ENCODE measurements at places on chromosomes 5 and 9.

DNA sequence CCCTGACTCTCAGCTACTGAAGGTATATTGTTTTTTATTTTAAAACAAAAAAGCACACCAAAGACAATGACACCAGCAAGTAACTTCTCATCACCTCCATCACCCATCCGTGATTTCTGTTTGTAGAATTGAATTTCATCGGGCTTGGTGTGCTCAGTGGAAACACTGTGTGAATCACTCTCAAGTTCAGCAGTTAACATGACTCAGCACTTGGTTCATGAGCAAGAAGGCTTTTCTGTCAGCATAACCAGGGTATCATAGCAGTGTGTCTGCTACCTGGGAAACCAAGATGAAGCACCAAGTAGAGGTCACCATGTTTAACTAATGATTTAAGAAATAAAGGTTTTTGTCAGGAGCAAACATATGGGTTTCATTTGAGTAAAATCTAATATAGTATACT lies 123.7 kb downstream of the INSYN2B start:
- no peak for DNase-seq

DNA sequence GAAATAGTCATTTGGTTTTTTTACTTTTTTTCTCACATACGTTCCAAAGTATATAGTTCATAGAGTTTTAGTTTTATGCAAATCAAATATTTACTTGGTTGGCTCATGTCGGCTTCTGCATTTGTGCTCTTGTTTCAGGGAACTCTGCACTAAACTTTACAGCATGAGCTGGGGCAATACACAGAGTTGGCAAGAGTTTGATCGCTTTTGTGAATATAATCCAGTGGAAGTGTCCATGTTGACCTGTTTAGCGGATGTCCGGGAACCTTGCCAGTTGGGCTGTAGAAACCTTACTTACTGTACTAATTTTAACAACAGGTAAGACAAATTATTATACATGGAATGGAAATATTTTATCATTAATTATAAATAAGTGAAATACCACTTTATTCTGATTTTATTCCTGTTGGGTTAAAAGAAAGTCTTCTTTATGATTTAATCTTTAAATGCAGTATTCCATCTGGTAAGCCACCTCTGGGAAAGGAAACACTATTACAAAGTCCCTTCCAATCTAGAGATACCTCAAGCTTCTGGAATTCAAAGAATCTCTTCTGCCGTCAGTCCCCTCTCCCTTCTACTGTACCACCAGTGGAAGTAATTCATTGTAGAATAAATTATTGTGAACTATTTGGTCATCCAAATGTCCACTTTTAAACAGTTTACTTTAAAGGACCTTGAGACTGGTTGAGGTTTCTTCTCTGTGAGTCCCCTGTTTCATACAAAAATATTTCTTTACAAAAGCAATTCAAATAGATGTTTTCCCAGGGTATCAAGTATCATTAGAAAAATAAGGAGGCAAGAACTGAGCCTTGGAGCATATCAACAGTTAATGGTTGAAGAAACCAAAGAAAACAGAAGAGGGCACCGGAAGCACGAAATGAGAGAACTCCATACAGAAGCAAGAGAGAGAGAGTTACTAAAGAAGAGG lies 45.2 kb upstream of the GLIPR2 start:
- DNase-seq = no peak

GRCh38 chr5:180047667-180048066 lies 23.9 kb downstream of the RNF130 start:
- DNase-seq = no peak

- no peak for DNase-seq
These were observed 207.9 kb upstream of the CD180 start for GRCh38 chr5:67404256-67405100.

DNA sequence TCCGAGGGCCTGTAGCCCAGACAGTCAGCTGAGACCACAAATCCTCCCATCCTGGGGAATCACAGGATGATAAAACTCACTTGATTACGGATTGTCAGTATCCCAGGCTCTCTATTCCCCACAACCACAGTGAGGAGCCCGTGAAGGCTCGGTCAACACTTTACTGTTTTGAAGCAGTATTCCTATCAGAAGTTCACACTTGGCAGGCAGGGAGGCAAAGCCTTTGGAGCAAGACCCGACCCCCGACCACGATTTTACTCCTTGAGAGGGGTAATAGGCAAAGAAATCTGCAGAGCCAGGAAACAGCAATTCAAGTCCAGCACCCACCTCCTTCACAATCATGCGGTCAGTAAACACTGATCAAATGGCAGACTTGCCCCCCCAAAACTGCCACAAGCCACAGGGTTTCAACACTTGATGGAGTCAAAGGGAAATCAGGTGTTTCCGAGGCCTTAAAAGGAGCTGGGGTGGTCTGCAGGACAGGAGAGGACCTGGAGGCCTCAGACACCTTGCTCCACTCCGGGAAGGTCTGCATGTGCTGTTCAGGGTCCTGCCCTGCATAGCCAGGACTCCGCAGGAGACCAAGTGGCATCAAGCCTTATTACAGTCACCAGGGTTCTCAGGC lies 25.2 kb downstream of the BICD2 start:
- DNase-seq = no peak

- no peak for DNase-seq
These were observed 287.7 kb upstream of the DAP start for GRCh38 chr5:11048760-11049159.

- no peak for DNase-seq
These were observed 217.2 kb upstream of the HAPLN1 start for GRCh38 chr5:83937837-83938236.

- no peak for DNase-seq
These were observed 142.3 kb downstream of the SMARCA2 start for GRCh38 chr9:2157277-2158110.

- DNase-seq = no peak
These were observed 69.9 kb downstream of the TLE1 start for GRCh38 chr9:81619353-81620001.

DNA sequence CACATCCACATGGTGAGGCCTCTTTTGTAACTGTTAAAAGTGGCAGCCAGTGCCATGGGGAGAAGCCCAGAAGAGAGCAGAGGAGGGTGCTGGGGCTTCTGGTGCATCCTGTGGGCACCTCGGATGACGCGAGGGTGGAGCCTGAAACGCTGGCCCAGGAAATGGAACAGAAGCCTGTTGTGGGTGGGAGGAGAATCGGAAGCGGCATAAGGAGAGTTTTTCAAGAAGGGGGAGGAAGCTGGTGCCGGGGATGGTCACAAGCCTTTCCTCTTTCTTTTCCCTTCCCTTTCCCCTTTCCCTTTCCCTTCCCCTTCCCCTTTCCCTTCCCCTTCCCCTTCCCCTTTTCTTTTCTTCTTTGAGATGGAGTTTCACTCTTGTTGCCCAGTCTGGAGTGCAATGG lies 12.9 kb downstream of the ANKRD33B start:
- no peak for DNase-seq

DNA sequence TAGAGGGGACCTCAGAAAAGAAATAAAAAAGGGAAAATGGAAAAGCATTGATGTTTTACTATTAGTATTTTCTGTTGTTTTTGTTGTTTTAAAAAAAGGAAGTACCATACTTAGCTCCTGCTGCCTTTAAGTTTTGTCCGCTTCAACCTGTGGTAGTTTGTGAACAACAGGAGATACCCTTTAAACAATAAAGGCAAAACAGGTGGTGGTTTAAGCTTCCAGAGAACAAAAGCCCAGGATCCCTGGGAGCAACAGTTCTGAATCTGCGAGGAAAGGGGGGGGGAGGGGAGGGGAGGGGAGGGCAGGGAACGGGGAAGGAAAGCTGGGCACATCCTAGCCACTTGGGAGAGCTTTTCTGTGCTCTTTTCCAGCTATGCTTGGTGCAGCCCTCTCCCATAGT lies 2.1 kb upstream of the PSIP1 start:
- no peak for DNase-seq

DNA sequence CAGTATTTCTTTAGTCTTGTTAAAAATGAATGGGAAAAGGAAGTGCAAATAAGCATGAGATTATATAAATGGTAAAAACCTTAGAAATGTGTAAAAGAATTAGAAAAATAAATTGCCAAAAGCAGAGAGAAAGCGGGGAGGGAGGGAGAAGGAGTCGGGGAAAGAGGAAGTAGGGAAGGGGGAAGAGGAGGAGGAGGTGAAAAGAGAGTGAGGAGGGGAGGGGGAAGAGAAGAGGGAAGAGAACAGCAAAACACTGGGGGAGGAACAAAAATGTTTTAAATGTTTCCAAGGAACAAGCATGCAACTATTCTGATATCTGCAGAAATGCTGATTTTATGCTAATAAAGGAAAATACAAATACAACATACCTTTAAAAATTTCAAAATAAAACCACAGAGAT lies 317.5 kb downstream of the PIK3R1 start:
- no peak for DNase-seq

- no peak for DNase-seq
These were observed 141.1 kb downstream of the SPATA31D1 start for GRCh38 chr9:82129708-82130107.
